ENCODE measurements at places on chromosomes 12 and 14. TPM values are rescaled to one million over a fixed set of nuclear protein-coding genes. Genes with fewer than 3 reads are reported as not detected.

ATP5MC2 gene
- 601 TPM for polyA plus RNA-seq

MYH6 gene
- 0.84 TPM for polyA plus RNA-seq

HOTAIR gene
- not detected for polyA plus RNA-seq

CYP27B1 gene
- polyA plus RNA-seq = 0.88 TPM

KRT3 gene
- polyA plus RNA-seq = not detected

OR11H6 gene
- not detected for polyA plus RNA-seq

NTN4 gene
- polyA plus RNA-seq = not detected

HAL gene
- not detected for polyA plus RNA-seq

NOVA1 gene
- polyA plus RNA-seq = not detected

- DNase-seq = no peak
Observed at GRCh38 chr14:64614805-64615391, 65.1 kb downstream of the PPP1R36 start.

DNA sequence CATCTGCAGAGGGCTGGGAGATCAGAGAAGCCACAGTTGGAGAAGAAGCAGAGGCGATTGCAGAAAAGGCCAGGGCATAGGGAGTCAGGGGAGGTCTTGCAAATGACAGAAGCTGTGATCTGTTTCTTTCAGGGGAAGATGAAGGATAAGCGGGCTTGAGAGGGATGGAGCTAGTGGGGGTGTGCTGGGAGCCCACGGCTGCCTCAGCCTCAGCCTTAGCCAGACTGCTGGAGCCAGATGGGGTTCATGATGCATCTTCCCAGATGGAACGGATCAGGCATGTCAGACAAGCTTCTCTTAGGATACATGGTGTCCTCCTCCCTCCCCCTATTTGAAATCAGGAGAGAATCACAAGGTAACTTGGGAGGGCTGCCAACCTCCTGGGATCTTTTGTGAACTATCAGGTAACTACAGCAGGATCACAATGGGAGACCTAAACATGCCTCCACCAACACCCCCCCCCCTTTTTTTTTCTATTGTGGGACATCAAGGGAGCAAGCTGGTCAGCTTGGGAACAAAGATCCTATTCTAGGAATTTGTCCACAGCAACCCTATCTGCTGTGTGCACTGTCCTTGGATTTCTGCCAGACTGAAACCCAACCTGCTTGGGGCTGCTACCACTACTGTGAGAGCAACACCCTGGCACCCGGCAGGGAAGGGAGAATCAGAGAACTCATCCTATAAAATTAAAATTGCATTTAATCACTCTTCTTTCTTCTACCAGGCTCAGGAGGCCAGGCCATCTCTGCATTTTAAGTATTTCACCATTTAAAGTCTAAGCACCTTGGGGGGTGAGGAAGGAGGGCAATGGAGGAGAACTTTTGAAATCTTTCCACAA, 10.7 kb upstream of the ATP2A2 start:
- DNase-seq = no peak

GRCh38 chr14:34766606-34767005, 52.2 kb upstream of the CFL2 start:
- no peak for DNase-seq

- no peak for DNase-seq
Observed at GRCh38 chr12:88763536-88764100, 183.3 kb upstream of the KITLG start.

DNA sequence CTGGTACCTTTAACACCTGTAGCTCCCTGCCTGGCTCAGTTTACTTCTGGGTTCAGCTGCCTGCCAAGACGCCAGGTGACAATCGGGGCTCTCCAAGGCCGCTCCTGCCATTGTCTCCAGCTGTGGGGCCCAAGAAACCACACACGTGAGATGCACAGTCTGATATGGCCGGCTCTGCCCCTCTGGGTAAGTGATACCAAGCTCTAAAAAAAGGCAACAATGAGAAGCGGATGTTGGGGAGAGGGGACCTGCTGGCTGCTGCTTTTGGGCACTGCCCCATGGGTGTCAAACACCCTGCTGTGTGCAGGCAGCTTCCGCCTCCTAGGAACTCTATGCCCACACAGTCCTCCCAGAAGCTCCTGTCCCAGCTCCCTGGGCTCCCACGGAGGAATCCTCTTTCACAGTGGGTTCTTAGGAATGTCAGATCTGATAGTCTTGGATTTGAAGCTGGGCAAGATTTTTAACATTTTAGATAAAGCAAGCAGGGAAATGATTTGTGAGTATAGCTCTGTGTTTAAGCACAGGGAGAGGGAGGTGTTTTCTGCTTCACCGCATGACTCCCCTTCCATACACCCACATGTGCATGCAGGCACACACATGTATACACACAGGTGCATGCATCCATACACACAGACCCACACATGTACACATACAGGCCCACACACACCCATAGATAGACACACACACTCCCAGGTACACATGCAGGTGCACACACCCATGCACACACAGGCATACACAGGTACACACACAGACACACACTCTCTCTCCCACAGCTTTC, 1135.8 kb downstream of the BCL11B start:
- no peak for DNase-seq

- no peak for DNase-seq
Observed at GRCh38 chr12:104963757-104964156, 5.7 kb upstream of the SLC41A2 start.

DNA sequence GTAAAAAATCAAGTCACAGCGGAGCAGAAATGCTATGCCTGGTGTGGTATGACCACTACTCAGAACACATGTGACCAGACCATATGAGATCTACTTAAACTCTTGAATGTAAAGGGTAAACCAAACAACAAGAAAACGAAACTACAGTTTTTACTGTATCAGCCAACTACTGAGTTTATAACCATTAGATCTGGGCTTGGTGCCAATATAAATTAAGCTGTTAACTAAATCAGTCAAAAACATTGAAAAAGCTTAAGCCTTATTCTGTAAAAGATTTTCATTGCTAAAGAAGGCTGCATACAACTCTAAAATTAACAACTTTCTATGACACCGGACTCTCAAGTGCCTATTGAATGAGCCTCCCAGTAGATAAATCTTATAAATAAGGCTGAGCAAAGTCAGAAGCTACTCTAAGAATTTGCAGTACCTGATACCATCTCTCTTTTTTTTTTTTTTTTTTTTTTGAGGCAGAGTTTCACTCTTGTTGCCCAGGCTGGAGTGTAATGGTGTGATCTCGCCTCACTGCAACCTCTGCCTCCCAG, 35.4 kb downstream of the SPTLC2 start:
- peak; percentile 66 for DNase-seq

DNA sequence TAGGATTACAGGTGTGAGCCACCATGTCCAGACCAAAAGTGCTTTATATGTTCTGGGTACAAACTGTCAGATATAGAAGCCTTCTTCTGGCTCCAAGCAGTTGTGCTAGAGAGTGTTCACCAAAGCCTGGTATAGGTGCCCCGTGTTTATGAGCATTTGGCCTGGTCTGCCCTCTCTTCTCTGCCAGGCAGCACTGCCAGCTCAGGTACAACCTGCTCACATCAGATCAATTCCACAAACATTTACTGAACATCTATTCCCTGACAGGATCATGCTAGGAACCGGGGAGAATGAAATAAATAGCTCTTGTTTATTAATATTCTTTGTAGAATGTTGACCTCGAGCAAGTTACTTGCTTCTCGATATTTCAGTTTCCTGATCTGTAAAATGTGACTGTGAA, 20.0 kb upstream of the SOCS2 start:
- no peak for DNase-seq

GRCh38 chr12:54337854-54338650, 13.1 kb downstream of the COPZ1 start:
- DNase-seq = no peak

GRCh38 chr14:32417956-32418552, 89.0 kb downstream of the AKAP6 start:
- no peak for DNase-seq

GRCh38 chr12:109385339-109386058, 37.8 kb downstream of the MYO1H start:
- DNase-seq = no peak

GRCh38 chr14:62270236-62270635, 508.0 kb downstream of the SNAPC1 start:
- DNase-seq = no peak

- no peak for DNase-seq
Observed at GRCh38 chr12:52585066-52585465, 11.4 kb upstream of the KRT74 start.

DNA sequence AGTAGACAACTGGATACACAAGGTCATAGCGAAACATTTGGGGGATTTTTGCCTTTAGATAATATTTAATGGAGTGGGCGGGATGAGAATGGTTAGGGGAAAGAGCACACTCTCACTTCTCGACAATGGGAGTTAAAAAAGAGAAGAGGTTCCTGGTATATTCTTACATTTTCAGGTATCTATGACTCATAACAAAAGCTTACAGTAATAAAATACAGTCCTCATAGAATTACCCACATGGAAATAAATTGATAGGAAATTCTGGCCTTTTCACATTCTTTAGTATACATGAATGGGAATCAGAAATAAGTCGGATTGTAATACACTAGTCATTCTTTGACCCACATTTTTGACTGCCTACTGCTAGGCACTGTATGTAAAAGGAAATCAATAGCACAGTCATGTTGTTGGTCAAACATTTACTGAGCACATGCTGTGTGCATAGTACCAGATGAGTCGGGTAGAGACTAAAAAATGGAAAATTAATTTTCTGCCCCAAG, 8.2 kb upstream of the CRADD start:
- DNase-seq = peak; percentile 32

DNA sequence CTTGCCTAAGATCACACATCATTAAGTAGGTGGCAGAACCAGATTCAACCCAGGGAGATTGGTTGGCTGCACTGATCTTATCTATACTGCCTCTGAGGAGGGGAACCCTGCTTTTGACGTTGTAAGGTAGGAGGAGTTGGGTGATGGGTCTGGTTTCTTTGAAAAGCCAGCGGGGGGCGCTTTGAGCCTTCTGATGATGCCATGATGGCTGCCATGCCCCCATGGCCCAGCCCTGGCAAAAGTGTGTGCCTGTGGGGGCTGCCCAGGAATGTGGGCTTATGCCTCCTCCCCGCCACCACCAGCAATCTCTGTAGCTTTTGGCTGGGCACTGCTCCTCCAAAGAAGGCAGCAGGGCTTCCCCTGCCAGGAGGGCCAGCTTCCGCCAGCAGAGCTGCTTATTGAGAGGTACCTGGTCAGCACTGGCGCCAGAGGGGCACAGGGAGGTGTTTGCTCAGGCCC, 224.3 kb downstream of the SLC41A2 start:
- DNase-seq = no peak

GRCh38 chr12:55467836-55468235, 2.1 kb downstream of the OR6C70 start:
- DNase-seq = no peak

DNA sequence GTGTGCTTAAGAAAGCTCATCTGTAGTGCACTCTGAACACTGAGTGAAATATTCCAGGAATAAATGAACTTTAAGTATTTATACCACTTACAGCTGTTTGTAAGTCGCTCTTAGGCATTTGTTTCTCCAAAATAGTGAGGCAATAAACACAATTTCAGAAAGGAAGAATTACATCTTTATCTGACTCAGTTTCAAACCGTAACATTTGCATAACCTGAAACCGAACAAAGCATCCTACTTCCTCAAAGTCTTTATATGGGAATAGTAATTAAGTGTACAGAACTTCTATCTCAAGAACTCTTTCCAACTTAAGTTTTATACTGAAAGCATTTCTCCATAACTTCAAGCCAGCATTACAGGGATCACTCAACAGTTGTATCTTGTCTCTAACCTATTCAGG, 58.4 kb downstream of the SOX5 start:
- no peak for DNase-seq

DNA sequence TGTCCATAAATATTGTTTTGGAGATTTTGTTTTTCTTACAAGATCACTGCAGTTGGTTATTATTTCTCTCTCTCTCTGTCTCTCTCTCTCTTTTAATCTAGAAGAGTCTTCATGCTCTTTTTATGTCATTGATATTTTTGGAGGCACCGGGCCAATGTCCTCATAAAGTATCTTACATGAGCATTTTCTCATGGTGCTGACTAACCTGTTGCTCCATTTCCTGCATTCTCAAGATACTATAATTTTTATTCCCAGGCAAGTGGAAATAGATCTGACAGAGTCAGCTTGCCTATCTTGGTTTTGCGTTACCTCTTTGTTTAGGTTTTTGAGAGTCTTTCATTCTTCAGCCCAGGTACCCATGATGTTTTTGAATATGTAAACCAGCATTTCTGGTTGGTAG, 938.8 kb upstream of the FBXO33 start:
- DNase-seq = no peak

DNA sequence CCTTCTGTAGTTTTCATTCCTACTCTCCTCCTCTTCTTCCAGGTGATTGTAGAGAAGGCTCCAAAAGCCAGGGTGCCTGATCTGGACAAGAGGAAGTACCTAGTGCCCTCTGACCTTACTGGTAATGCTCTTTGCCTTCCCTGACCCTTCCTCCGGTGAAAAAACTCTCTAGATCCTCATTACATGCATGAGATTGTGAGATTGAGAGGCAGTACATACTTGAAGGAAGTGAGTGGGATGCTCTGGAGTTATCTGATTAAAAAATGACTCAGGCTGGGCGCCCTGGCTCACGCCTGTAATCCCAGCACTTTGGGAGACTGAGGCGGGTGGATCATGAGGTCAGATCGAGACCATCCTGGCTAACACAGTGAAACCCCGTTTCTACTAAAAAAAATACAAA, 5.3 kb downstream of the GABARAPL1 start:
- no peak for DNase-seq

DNA sequence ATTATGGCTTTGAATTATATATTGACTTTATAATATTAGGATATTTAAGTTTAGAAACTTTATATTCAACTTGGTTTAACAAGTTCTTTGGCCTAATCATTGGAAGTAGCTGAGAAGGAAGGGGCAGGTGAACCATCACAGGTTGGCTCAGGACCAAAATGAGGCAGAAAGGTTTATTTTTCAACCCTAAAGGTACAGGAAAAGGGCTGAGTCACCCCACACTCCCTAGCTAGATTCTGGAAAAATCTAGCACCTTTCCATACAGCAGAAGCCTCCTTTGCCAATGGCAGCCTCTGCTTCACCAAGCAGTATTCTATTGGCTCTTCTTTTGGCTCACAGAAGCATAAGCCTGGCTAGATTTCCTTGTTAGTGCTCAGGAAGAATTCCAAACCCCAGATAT, 19.3 kb upstream of the MED6 start:
- DNase-seq = no peak

Measured in GM12878 (cell line).